Hypothalamus (tissue), 51 donors: ENCODE measurements at places on chromosomes 7 and 10.

- DNase-seq = no peak
Observed at GRCh38 chr10:127797339-127797738, 60.4 kb downstream of the FOXI2 start.

DNA sequence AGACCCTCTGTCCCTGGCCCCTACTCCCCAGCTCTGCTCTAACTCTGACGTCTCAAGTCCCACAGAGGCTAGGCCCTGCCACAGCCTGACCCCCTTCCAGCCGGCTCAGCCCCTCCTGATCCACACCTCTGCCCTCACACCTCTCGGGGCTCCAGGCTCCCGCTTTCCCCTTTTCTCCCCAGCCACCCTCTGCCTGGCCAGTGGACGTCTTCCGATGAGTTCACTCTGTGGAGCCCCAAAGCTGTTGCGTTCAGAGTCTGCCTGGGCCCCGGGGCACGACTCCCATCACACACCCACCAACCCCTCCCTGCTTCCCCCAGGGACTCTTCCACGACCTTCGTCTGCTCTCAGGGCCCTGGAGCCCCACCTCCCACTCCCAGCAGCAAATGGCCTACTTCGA is 18.4 kb upstream of the TBRG4 start:
- no peak for DNase-seq

GRCh38 chr7:5635006-5635405 is 146.5 kb downstream of the RNF216 start:
- no peak for DNase-seq

- no peak for DNase-seq
Observed at GRCh38 chr7:96061009-96061408, 260.9 kb downstream of the SLC25A13 start.

DNA sequence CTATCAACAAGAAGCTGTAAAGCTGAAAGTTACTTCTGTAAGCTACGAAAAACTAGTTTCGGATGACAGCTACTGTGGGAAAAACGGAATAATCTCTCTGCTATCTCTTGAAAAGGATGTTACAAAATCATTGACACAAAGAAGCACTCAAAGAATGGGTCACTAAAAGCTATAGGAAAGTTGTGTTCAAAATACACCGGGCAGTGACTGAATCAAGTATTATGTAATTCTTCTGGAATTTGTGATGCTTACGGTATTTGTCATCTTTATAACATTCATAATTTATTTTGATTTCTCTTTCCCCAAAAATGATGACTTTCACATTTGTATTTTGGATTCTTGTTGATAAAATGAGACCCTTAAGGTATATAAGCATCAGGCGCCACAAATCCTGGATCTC is 112.1 kb upstream of the KLF6 start:
- no peak for DNase-seq

- DNase-seq = no peak
Observed at GRCh38 chr10:85641479-85642009, 725.1 kb downstream of the GRID1 start.

- DNase-seq = no peak
Observed at GRCh38 chr10:30036811-30037210, 22.6 kb downstream of the JCAD start.

- no peak for DNase-seq
Observed at GRCh38 chr10:126045861-126046260, 149.5 kb downstream of the FANK1 start.

- DNase-seq = no peak
Observed at GRCh38 chr7:36742911-36743775, 18.8 kb upstream of the AOAH start.

DNA sequence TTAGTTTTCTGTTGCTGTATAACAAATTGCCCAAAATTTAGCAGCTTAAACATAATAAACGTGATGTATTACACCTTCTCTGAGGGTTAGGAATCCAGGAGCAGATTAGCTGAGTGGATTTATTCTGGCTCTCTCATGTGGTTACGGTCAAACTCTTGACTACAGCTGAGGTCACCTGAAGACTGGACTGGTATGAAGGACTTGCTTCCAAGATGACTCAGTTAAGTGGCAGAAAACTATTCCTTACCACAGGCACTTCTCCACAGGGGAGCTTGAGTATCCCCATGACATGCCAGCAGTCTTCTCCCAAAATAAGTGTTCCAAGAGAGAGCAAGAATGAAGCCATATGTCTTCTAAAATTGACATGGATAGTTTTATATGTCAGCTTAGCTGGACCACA is 957.2 kb upstream of the GHITM start:
- no peak for DNase-seq

DNA sequence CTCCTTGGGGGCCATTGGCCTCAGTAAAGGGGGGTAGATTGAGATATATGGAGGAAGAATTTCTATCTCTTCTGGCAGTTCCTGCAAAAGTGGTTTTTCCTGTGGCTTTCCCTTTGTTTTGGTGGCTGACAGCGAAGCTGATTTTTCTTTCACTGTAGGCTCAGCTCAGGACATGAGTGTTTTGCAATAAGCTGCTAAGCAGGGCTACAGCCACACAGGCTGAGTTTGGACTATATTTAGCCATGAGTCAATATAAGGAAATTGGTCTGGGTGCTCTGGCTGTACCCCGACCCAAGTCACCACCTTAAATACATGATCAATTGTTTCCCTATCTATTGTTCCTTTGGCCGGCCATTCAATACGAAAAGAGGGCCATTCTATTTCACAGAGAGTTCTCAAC is 212.7 kb upstream of the KCND2 start:
- DNase-seq = no peak
